ENCODE measurements at places on chromosomes 16 and 17.

DNA sequence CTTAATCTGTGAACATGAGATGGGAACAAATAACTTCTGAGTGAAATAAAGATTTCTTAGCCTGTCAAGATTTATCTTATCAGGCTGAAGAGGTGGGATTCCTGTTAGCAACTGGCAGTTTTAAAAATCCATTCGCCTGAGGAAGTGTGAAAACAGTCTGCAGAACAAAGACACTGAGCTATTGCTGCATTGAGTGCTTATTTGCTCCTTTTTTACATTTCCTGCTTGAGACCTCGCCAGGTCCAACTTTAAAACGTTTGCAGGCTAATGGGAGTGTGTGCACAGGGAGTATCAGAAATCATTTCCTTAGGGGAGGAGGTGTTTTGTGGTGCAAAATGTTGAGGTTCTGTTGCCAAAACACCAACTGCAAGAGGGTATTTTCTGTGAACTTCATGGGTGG is 957.8 kb upstream of the RBFOX1 start:
- DNase-seq: no peak

- peak; percentile 29 for DNase-seq
These were observed 85.7 kb upstream of the XYLT1 start for GRCh38 chr16:17556276-17557052.

GRCh38 chr16:80377096-80377956 is 163.5 kb upstream of the DYNLRB2 start:
- DNase-seq: no peak

- no peak for DNase-seq
These were observed 50.9 kb upstream of the NLK start for GRCh38 chr17:27991462-27991993.

GRCh38 chr16:74942566-74942965 is 42.4 kb downstream of the WDR59 start:
- DNase-seq: no peak
